Activated CD4-positive, alpha-beta T cell treated with anti-CD3 and anti-CD28 coated beads, Interleukin-2, amount 50 U/mL, for 4 hours (primary cell): ENCODE measurements at places on chromosomes 12 and 14.

DNA sequence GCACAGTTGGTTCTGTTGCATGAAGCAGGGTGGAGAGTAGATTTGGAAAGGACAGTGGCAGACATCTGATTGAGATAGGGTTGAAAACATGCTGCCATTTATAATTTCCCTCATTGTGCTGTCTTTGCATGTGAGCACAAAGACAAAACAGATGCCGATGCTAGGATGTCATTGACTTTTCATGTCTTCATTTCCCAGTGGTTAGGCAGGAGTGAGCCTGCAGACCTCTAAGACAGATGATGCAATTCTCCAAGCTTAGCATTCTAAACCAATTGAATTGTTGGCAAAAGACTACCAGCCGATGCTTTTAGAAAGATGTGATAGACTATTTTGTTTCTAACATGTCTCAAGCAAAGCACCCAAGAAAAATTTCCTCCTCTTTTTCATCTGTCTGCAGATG, 37.1 kb upstream of the PELI2 start:
- DNase-seq: no peak

DNA sequence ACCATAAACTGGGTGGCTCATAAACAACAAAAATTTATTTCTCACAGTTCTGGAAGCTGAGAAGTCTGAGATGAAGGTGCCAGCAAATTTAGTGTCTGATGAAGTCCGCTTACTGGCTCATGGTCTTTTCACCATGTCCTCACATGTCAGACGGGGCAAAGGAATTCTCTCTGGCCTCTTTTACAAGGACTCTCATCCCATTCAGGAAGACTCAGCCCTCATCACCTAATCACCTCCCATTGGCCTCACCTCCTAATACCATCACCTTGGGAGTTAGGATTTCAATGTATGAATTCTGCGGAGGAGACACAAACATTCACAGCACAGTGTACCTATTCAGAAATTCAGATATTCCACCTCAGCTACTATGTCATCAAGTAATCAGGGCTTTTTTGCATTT, 357.6 kb downstream of the PAWR start:
- DNase-seq: no peak

GRCh38 chr12:6724409-6724797, 557 bp downstream of the COPS7A start:
- no peak for DNase-seq

DNA sequence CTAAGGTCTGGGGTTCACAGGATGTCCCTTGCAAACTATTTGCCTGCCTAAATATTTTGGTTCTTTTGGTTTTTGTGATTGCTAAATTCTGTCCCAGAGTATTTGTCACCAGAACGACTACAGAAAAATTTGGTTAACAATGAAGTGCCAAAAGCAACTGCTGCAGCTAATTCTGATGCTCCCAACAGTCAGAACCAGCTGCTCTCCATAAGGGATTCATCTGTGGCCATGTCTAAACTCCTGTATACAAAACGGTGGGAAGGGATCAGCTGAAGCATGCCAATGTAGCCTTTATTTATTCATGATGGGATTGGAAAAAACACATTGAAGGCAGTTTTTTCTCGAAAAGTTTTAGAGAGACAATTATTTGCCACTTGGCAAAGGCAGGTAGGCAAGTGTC, 29.3 kb upstream of the PELI2 start:
- DNase-seq: no peak

GRCh38 chr12:53378724-53379388, 1.1 kb upstream of the SP1 start:
- DNase-seq: no peak

DNA sequence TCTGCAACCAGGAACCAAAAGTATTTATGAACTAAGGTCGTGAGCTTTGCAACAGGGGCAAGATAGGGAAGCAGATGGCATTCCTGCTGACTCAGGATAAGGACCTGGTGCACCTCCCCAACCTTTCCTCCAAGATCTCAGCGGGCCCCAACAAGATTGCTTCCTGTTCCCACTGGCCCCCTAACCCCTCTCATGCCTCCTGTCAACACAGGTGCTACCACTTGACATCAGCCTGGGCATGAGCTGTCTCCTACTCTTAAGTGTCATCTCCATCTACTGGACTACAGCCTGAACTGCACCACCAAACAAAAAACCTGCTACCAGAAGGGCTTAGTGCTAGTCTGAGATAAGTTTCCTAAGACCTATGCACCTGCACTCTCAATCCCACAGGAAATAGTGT, 32.7 kb downstream of the MED6 start:
- no peak for DNase-seq

DNA sequence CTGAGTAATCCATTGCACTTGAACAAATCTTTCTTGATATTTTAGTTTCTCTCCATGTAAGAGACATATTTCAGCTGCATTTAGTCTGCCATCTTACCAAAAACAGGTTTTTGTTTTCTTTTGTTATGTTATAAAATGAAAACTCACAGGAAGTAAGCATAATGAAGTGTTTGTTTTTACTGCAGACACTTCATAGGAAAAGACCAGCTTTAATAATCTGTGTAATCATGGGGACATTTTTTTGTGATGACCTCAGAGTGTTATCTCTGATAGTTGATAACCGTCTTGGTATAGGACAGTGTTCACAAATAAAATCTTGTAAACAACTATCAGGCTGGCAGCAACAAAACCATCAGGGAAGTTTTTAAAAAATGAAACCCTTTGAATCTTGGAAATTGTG, 266.2 kb upstream of the OR4E1 start:
- no peak for DNase-seq

- DNase-seq: no peak
These were observed 223.7 kb downstream of the ZFP36L1 start for GRCh38 chr14:68568907-68569897.

DNA sequence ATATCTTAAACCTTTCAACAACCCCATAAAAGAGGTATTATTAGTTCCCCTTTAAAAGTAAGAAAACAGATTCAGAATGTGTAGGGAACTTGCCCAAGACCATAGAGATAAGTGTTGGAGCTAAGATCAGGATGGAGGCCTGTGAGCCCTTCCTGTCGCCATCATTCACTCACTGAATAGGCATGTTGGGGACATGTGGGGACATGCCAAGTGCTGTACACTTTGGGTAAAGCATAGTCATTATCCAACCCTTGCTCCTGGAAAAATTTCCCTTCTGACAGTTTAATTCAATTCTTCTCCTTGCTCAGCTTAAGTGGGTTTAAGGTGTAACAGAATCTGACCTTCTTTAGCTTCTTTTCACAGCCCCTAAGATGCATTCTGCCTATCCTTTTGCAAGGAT, 28.0 kb upstream of the C12orf42 start:
- DNase-seq: no peak

DNA sequence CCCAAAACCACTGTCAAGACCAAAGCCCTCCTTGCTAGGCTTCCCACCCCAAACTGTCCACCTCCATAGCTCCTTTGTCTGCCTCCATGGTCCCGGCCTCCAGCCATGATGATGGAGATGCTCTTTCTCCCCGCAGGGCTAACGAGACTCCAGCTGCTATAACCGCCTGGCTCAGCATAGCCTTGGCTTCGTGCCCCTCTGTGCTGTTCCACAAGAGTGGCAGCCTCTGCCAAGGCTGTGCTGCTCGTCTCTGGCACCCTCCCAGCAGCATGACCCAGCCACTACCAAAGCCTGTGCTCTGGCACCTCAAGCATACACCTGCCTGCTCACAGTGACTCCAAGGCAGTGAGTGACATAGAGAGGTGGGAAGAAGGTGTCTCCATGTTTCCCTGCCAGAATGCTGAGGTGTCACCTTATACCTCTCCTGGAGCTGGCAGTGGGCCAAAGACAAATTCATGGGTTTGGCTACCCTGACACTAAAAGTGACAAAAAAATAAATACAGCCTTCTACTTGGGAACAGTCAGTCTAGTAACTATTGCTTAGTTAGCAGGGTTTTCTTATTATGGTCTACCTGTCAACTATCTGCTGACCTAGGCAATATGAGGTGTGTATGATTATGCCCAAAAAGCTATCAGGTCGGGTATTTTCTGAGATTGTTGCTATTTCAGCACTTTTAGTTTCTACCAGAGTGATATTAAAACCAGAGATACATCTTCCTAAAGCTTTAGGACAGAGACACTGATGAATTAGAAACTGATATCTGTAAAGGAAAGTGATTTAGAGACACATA, 16.1 kb upstream of the KRT73 start:
- DNase-seq: no peak

- no peak for DNase-seq
These were observed 63.4 kb downstream of the BEGAIN start for GRCh38 chr14:100523843-100524169.

DNA sequence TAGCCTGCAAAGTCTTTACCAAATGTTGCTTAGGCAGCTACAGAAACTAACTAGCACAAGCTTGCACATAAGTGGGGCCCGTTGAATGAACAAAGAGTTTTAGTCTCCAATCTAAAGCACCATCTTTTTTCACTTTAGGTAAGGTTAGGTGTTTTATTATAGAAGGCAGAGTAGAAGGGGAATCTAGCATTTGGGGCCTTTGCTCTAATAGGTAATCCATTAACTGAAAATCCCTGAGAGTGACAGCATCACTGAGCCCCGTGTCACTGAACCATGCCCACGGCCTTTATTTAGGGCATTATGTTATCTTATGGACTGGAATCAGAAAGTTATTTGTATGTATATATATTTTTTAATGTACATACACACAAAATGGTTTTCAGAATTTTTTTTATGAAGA, 25.1 kb downstream of the CPNE8 start:
- DNase-seq: no peak
